ENCODE measurements at places on chromosomes 13 and 19. TPM values are rescaled to one million over a fixed set of nuclear protein-coding genes. Genes with fewer than 3 reads are reported as not detected.

DNA sequence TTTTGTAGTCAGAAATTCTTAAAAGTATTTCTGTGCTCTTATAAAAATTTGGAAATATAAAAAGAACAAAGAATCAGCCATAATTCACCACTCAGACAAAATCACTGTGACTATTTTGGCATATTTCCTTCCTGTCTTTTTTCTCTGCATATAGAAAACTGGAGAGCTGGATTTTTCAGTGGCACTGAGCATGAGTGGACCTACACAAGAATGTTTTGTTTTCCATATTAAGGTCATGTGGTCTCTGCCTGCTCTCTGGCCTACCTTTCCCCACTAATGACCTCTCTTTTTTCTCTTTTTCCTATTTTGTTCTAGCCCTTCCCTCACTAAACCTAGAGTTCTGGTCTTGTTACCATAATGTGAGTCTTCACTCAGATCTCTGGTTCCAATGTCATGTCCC lies 17.6 kb upstream of the USP12 start:
- H3K27me3 ChIP-seq = no peaks in the 10 kb centered on the region
- H3K4me3 ChIP-seq = no peak overlapping the region
- H3K4me1 ChIP-seq = no peaks in the 10 kb centered on the region
- H3K36me3 ChIP-seq = no peaks in the 10 kb centered on the region

- H3K4me1 ChIP-seq = no peaks in the 10 kb centered on the region
- H3K27ac ChIP-seq = no peak overlapping the region
- no peak overlapping the region for H3K4me3 ChIP-seq
- DNase-seq = no peak
Measured at GRCh38 chr13:97654236-97654635, 220.3 kb downstream of the RAP2A start.

The MCEMP1 gene
- total RNA-seq = not detected

The GIPC3 gene
- 3.3 TPM for total RNA-seq

GRCh38 chr13:108070491-108070890 lies 144.8 kb downstream of the LIG4 start:
- H3K36me3 ChIP-seq = no peaks in the 10 kb centered on the region
- no peaks in the 10 kb centered on the region for H3K4me1 ChIP-seq
- H3K27ac ChIP-seq = no peak overlapping the region
- DNase-seq = no peak
- peaks cover 3% of the 10 kb centered on the region for H3K27me3 ChIP-seq

DNA sequence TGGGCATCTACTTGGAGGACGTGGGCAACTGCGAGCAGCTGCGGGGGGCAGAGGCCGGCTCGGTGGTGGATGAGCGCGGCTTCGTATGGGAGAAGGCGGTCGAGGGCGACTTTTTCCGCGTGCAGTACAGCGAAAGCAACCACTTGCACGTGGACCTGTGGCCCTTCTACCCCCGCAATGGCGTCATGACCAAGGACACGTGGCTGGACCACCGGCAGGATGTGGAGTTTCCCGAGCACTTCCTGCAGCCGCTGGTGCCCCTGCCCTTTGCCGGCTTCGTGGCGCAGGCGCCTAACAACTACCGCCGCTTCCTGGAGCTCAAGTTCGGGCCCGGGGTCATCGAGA lies 10.3 kb upstream of the STRN4 start:
- H3K27me3 ChIP-seq = no peaks in the 10 kb centered on the region
- H3K36me3 ChIP-seq = peaks cover 4% of the 10 kb centered on the region
- no peak for DNase-seq
- H3K4me3 ChIP-seq = no peak overlapping the region
- H3K4me1 ChIP-seq = peaks cover 23% of the 10 kb centered on the region

The ZGLP1 gene
- 6.2 TPM for total RNA-seq

Data from chondrocyte (in vitro differentiated cells).